ENCODE measurements at places on chromosomes 2 and 18.

DNA sequence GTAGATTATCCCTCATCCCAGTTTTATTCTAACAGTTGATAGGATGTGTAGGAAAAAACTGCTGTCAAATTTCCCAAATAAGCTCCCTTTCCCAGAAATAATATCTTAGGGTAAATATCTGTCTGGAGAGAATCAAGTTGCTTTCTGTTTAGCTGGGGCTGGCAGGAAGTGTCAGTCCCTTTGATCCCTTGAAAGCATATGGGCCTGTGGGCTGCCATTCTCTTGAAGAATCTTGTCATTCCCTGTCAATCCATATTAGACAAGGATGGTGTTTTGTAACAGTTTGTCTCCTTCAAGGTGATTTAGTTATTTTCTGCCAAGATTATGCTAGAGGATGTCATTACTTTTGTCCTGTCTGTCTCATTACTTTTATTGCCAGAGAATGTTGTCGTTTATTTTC is 37.1 kb upstream of the UBE2E3 start:
- DNase-seq, result no peak

- no peak for DNase-seq
Observed at GRCh38 chr2:9347411-9347881, 75.9 kb downstream of the ITGB1BP1 start.

DNA sequence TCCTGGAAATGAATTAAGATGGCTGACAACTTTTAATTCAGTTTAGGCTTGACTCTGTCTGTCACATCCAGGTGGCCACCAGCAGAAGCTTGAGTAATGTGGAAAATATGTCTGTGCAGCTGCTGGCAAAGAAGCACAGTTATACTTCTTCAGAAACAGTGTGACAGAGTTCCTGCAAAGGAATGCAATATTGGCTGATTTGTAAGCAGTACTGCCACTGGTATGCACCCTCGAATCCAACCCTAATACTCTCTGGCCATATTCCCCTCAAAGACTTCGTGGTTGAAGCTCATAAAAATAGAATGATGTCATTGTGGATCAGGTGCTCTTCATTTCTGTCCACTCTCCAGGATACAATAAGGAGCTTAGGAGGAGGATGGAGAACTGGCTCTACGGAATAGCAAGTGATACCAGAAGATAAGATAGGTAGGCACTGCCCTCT is 86.2 kb downstream of the METTL8 start:
- no peak for DNase-seq

- DNase-seq, result no peak
Observed at GRCh38 chr2:113175042-113175628, 1.4 kb downstream of the PSD4 start.

DNA sequence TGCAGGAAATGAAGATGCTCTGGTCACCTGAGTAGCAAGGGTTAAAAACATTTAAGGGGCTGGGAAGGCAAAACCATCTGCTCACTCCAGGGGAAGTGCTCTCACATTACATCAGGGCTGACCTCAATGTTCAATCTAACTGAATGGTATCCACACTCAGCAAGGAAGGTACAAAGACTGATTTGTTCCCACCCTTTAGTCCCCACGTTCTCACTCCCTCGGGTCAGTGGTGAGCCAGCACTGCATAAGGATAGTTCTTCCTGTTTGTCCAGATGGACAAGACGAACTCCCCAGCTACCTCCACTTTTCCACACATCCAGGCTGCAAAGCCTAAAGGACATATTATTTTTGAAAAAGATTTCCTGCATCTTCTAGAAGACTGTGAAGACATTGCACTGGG is 126.6 kb upstream of the SLC14A2 start:
- DNase-seq, result no peak

GRCh38 chr2:23489471-23490322 is 104.7 kb downstream of the KLHL29 start:
- no peak for DNase-seq

- DNase-seq, result no peak
Observed at GRCh38 chr2:113886479-113887008, 3.3 kb upstream of the ACTR3 start.

- DNase-seq, result no peak
Observed at GRCh38 chr18:58934933-58935577, 70.4 kb downstream of the ZNF532 start.

- no peak for DNase-seq
Observed at GRCh38 chr2:23387845-23388244, 2.9 kb downstream of the KLHL29 start.

GRCh38 chr2:64866797-64867196 is 122.4 kb upstream of the SLC1A4 start:
- no peak for DNase-seq

DNA sequence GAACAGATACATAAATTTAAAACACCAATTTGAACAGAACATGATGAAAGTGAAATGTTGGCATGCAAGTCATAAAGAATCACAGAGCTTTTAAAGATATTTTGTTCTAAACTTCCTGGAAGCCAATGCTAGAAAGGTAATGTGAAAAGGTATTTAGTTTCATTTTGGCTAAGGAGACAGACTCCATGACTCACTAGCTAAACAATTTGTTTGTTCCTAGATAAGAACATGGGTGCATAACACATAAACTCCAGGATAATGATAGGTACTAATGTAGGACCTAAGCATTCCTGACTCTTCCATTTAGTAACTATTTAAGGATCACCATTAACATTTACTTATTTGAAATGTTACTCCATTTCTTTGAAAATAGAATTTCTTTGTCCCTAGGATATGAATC is 292.5 kb upstream of the CNTNAP5 start:
- DNase-seq, result no peak

DNA sequence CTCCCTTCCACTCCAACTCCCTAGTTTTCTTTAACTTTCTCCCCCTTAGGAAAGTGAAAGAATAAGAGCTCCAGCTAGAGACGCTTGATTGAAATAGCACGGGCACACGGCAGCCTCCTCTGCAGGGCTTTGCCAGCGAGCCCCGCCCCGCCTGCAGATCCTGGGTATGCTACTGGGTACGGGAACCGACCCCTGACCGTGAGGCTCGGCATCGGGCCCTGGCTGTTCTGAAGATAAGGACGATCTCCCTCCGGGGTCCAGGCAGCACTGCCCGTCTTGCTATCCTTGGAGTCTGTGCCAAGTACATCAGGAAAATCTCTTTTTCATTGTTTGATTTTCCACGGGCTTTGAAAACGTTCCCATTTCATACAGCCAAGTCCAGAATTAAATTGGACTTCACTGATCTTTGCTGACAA is 284.5 kb downstream of the MTX2 start:
- DNase-seq, result no peak

DNA sequence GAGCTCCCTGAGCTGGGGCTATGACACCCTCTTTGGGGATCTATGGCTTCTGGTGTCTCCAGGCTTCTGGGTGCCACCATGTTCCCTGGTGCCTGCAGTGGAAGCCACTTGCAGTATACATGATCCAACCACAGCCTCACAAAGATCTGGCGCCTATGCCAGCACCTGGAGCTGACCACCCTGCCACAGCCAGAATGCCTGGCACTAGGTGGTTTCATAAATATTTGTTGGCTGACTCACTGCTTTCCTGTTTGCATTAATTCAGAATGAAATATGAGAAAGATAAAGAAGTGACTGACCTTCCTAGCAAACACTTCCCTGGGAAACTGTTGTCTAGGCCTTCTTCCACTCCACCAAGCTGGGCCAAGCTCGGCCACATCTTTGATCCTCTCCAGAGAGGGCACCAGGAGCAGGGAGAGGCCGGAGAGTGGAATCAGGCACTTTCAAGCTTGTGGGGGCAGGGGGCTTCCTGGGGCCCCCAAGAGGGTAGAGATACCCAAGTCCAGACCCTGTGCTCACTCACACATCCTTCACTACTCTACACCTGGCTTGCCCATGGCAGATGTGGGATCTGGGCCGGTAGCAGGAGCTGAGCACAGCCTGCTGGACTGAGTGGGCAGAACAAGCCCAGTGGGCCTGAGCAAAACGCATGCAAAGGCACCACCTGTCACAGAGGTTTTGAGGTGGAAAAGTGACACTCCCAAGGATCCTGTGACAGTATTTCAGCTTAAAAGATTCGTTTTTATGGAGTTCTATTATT is 565.7 kb downstream of the SLC4A3 start:
- DNase-seq, result no peak

DNA sequence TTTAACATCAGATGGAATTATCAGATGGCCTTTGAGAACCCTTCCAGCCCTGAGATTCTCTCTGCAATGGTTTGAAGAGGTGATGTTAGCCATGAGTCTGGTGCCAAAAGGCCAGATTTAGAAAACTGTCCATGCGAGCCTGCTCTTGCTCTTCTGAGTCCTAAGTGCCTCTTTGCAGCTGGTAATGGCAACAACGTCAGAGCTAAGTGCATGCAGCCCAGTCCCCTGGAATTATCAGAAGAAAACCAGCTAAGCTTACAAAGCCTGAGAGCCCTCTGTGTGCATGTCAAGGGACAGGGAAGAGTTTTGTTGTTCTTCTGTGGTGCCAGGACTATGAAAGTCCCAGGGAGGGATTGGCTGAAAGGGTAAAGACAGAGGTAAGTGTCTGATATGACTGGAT is 89.8 kb downstream of the LOXHD1 start:
- DNase-seq, result no peak

DNA sequence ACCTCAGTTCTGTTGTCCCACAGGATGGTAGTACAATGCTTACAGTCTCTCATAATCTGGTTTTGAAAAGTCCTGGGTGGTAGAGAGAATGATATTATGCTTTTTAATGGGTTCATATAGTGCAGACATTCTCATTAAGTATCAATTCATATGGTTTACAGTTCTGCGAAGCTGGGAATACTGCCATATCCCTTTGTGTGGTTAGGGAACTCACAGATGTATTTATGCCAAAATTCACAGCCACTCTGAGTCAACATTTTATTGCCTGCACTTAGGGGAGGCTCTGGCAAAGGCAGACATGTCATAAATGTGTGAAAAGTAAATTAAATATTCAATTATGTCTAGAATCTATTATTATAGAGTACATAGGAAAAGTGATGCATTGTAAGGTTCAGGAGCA is 808.2 kb downstream of the SUCLG1 start:
- DNase-seq, result no peak

- DNase-seq, result no peak
Observed at GRCh38 chr18:50722311-50722710, 97.5 kb downstream of the MRO start.

- no peak for DNase-seq
Observed at GRCh38 chr2:239778042-239778851, 246.9 kb downstream of the NDUFA10 start.

DNA sequence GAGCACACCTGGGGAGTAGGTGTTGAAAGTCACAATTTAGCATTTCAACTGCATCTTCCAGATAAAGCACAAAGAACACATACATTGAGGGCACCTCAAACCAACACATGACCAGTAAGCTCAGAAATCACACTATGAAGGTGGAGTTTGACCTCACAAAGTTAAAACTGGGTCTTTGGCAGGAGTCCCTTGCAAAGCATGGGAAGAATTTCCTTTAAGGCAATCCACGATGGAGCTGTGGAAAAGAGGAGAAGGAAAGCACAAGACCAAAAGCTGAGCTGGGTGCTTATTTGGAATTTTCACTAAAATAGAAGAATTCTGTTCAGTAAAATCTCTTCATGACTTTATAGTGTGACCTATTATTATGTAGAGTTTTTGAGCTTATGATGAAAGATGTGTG is 212.9 kb upstream of the APCDD1 start:
- DNase-seq, result no peak

- DNase-seq, result no peak
Observed at GRCh38 chr2:10775831-10776230, 36.8 kb downstream of the PDIA6 start.

- no peak for DNase-seq
Observed at GRCh38 chr2:140621583-140622362, 1509.0 kb downstream of the LRP1B start.

DNA sequence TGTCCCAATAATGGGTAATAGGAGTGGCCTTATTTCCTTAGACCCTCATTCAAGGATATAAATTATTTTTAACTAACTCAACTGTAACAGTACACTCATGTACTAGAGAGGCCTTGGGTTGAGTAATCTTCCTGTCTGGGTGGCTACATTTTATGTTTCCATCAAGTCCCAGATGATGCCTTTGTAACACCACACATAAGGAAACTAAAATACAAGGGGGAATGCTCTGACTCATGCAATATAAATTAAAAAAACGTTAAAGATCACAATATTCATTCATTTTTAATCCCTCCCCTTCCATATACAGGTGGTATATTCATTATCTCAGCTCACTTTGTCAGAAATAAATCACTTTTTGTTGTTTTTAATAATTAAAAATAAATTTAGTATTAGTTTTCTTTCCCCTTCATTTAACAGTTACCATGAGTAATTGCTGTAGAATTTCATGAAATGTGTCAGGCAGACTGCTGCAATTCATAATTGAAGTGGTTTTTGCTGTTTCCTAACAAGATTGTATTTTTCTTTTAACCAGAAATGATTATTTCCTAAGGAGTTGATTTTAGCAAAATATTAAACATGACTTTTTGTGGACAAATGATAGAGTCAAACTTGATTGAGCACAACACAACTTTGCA is 1403.6 kb downstream of the SUCLG1 start:
- no peak for DNase-seq

GRCh38 chr2:94881070-94881469 is 9.8 kb downstream of the TEKT4 start:
- DNase-seq, result no peak

DNA sequence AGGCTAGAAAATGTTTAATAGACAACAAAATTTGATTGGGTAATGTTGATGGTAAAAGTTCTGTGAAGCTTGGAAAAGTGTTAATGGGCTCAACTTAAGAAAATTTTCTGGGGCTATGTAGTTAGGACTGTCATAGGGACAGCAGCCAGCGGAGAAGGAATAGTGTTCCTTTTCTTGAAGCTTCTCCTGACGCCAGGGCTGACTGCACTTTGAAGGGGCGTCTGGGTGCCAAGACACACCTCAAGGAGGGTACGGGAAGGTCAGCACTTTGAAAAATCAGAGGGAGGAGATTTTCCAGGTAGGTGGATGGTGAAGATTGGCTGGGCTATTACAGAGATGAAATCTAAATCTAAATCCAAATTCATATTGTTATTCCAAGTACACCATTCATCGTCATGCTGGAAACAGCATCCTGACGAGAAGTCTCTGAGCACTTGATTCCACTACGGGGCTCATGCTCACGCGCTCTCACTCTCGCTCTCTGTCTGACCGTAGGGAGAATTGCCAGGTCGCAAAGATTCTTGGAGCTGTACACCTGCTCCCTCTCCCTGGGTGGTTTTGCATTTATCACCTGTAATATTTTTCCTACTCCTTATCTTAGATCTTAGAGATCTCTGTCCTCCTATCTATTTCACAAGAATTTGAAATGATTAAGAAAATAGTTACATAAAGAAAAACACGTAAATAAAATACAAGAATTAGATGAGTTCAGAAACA is 91.0 kb downstream of the ITGB1BP1 start:
- DNase-seq, result no peak

GRCh38 chr2:11856095-11856494 is 109.7 kb downstream of the LPIN1 start:
- no peak for DNase-seq

DNA sequence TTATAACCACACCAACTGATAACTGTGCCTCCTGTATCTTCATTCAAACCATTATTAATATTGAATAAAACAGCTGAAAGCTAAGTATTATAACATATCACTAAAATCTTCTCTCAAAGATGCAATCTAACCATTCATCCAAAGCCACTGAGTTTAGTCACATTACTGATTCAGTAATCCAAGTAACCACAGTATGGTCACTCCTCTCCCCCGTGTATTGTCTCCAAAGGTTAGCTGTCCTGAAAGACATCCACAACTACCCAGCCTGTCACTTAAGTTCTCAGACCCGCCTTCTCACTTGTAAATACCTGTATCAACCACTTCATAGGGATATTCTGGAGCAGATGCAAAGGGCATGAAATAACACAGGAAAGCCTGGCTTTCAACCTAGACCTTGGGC is 213.4 kb upstream of the BOD1L2 start:
- no peak for DNase-seq
